ENCODE measurements at places on chromosomes 2 and 18. TPM values are rescaled to one million over a fixed set of nuclear protein-coding genes. Genes with fewer than 3 reads are reported as not detected.
A peak's percentile ranks its signal among the peaks of the same experiment; 100 is the strongest.

The IL36B gene
- not detected for total RNA-seq

- DNase-seq: no peak
Measured at GRCh38 chr2:203097735-203098134, 83.1 kb downstream of the NBEAL1 start.

The PSMA8 gene
- total RNA-seq: not detected

The IL36G gene
- total RNA-seq: 0.32 TPM

GRCh38 chr2:128534688-128535392 is 216.2 kb upstream of the HS6ST1 start:
- DNase-seq: no peak

DNA sequence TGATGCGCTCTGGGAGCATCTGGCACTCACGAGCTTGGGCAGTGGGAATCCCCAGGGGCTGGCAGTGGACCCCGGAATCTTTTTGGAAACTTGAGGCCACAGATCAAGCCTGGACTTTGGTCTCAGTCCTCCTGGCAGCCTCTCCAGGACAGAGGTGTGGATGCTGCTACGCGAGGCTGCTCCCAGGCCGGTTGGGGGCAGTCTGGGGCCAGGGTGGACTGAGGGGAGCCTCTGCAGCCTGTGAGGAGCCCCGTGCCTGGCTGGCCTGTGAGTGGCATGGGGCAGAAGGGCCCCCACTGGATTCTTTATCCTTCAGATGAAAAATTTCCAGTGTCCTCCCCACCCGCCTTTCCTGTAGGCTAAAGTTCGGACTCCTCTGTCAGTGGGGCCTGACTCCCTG is 12.7 kb upstream of the DES start:
- no peak for DNase-seq

The PUS10 gene
- total RNA-seq: 3.4 TPM

GRCh38 chr18:71899707-71900472 is 644.3 kb downstream of the CBLN2 start:
- DNase-seq: no peak

DNA sequence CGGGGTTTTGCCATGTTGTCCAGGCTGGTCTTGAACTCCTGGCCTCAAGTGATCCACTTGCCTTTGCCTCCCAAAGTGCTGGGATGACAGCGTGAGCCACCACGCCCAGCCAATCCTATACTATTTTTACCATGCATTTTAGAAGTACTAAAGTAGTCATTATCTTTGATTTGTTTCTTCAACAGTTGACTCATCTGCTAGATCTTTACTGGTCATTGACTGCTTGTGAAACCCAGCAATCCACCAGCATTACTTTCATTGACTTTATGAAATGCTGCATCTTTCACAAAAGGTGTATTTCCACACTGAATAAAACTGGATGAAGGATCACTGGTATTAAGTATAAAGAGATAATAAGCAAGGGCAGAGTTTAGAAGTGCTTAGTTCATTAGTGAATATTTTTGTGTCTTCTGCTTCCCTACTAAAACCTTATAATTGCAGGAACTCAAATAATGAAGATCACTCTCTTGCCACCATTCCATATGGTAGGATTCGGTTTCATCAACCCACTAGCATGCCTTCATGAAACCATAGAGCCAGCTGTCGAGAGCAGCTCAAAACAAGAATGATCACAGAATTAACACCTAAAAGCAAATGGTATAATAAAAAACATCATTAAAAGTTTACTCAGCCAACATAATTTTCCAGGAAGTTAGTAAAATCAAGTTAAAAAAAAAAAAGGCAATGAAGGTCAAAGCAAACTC is 33.1 kb downstream of the IRS1 start:
- peak; percentile 52 for DNase-seq

DNA sequence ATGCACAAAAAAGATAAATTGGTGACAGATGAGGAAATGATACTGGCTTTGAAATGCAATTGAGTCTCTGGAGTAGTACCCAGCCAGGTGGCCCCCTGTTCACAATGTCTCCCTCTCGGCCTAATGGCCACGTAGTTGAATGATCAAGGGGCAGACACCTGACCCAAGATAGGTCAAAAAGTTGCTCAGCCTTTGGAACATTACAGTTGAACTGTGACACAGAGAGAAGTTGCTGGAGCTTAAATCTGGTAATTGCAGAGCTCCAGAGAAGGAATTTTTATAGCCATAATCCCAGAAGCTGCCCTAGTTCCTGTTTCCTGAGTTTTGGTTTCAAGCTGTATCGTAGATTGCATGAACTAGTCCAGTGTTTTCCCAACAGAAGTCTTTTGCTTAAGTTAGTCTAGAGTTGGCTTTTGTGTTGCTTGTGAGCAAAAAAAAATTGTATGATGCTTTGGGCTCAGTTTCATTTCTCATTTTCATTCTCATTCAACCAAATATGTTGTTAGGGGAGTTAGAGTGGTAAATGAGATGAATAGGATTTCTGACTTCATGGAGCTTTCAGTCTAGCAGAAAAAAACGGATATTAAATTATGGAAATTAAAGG is 117.9 kb downstream of the CSRNP3 start:
- no peak for DNase-seq

The CTDP1 gene
- 15.0 TPM for total RNA-seq

GRCh38 chr2:228339525-228339924 is 158.0 kb upstream of the SPHKAP start:
- DNase-seq: no peak

DNA sequence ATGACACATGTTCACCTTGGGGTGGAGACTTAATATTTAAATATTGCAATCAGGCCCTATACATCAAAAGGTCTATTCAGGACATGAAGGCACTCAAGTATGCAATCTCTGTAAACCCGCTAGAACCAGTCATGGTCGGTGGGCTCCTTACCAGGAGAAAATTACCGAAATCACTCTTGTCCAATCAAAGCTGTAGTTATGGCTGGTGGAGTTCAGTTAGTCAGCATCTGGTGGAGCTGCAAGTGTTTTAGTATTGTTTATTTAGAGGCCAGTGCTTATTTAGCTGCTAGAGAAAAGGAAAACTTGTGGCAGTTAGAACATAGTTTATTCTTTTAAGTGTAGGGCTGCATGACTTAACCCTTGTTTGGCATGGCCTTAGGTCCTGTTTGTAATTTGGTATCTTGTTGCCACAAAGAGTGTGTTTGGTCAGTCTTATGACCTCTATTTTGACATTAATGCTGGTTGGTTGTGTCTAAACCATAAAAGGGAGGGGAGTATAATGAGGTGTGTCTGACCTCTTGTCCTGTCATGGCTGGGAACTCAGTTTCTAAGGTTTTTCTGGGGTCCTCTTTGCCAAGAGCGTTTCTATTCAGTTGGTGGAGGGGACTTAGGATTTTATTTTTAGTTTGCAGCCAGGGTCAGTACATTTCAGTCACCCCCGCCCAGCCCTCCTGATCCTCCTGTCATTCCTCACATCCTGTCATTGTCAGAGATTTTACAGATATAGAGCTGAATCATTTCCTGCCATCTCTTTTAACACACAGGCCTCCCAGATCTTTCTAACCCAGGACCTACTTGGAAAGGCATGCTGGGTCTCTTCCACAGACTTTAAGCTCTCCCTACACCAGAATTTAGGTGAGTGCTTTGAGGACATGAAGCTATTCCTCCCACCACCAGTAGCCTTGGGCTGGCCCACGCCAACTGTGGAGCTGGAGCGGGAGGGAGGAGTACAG is 108.1 kb downstream of the XRCC5 start:
- peak; percentile 64 for DNase-seq

- no peak for DNase-seq
Measured at GRCh38 chr2:18123577-18123976, 245.1 kb downstream of the KCNS3 start.

DNA sequence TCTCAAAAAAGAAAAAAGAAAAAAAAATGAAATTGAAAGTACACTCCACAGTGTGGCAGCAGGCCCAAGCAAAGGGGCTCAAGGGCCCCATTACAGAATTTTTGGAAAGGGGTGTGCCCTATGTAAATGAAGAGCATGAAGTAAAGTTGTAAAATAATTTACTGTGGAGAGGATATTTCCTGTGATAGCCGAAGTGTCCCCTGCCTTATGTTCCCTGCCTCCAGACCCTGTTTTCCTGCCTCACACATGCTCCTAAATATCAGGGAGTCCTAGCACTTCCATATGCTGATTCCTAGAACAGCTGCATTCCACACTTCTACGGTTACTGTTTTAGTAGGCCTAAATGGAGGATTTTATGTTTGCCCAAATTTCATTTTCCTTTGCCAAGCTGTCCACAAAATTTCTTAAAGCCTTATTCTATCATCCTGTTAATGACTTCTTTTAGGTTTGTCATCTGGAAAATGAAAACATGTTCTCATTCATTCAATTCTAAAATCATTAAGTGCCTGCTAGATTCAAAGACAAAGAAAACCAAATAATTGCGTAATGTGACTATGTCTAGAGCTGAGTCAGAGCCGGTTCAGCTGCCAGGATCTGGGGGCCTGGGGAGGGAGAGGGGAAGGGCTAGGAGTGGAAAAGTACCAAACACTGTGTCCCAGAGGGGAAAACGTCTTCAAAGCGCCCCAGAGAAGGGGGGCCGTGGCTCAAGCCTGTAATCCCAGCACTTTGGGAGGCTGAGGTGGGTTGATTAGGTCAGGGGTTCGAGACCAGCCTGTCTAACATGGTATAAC is 25.9 kb upstream of the IMPA2 start:
- peak; percentile 89 for DNase-seq

DNA sequence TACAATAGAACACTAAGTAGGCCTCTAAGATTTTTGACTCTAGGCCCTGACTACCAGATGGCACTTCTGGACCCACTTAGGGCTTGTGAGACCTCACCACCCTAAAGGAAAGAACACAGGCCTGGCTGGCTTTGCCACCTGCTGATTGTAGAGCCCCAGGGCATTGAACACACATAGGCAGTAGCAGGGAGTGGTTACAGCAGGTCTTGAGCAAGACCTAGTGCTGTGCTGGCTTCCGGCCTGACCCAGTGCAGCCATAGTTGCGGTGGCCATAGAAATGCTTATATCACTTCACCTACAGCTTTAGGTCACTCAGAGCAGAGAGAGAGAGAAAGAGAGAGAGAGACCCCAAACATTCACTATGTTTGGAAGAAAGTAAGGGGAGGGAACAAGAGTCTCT is 223.2 kb downstream of the LRATD1 start:
- DNase-seq: no peak

The CD8B2 gene
- not detected for total RNA-seq
